ENCODE measurements at places on chromosomes 11 and 22.

DNA sequence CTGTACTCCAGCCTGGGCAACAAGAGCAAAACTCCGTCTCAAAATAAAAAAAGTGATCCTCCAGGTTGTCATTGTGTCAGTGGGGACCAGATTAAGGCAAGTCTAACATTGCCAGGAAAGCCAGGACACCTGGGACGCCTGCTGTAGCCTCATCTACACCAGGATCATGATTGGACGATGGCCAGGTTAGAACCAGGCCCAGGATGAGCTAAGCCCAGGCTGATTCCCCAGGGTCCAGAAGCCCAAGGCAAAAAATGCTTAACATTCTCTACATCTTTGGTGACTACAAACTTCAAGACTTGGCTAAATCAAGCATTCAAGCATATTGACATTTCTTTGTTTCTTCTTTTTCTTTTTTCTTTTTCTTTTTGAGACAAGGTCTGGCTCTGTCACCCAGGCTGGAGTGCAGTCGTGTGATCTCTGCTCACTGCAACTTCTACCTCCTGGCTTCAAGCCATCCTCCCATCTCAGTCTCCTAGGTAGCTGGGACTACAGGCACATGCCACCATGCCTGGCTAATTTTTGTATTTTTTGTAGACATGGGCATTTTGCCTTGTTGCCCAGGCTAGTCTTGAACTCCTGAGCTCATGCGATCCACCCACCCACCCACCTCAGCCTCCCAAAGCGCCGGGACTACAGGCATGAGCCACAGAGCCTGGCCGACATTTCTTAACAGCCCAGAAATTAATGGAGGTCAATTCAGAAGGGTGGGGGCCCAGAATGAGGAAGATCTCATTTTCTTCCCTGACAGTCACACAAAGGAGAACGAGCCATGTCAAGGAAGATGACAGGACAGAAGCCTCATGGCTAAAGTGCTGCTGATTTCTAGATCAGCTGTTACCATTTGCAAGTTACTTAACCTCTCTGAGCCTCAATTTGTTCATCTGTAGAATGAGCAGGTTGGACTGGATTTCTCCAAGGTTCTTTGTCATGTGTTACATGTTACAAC lies 12.5 kb upstream of the PTPRJ start:
- no peak for DNase-seq

DNA sequence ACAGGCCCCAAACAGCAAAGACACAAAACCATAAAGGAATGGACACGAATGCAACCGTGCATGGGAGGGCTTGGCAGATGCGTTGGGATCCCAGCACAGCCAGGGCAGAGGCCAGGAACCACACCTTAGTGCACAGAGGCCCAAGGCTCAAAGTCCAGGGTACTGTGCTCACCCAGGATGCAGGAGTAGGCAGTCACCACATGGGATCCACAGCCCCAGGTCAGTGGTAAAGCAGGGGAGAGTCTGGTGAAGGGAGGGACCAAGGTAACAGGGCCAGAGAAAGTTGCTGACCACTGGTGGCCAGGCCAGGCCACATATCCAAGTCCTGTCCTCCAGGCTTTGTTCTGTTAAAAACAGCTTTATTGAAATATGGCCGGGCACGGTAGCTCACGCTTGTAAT lies 6.5 kb upstream of the CERK start:
- DNase-seq = no peak

- no peak for DNase-seq
These were observed 7.2 kb downstream of the CRELD2 start for GRCh38 chr22:49925525-49926128.

GRCh38 chr11:78228467-78228866 lies 39.7 kb downstream of the USP35 start:
- DNase-seq = peak; percentile 44

DNA sequence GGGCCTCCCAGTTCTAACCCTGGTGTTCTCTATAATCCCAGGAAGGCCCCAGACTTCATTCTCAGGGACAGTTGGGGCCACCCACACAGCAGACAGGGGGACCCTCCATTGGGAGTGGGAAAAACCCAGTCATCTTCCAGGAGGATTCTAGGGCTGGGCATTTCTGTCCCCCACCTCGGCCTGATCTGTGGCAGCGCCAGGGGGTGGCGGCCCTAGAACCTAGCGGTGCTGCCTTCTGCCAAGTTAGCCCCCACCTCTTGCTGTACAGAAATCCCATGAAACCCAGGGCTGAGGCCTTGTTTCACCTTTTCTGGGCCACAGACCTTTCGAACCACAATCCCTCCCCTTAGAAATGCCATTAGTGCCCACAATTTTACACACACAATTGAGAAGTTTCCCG lies 9.6 kb downstream of the CHST1 start:
- no peak for DNase-seq

DNA sequence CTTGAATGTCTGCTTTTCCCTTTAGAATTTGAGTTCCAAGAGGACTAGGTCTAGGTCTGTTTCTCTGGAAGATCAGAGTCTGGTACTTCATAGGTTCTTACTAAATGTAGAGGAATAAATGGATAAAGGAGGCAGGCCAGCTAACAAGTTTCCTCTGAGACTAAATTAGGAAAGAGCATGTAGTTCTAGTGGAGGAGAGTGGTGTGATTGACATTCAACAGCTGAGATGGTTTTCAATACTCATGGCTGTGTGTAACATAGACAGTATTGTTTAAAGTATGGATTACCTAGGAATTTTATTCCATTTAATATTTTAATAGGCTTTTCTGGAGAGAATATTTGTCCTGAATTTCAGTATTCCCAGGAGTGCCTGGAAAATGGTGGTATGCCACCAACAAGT lies 364.7 kb downstream of the METTL15 start:
- DNase-seq = no peak

GRCh38 chr11:100592619-100593260 lies 94.3 kb upstream of the ARHGAP42 start:
- no peak for DNase-seq

GRCh38 chr11:36376888-36377758 lies 81.0 kb downstream of the PRR5L start:
- DNase-seq = peak; percentile 88

DNA sequence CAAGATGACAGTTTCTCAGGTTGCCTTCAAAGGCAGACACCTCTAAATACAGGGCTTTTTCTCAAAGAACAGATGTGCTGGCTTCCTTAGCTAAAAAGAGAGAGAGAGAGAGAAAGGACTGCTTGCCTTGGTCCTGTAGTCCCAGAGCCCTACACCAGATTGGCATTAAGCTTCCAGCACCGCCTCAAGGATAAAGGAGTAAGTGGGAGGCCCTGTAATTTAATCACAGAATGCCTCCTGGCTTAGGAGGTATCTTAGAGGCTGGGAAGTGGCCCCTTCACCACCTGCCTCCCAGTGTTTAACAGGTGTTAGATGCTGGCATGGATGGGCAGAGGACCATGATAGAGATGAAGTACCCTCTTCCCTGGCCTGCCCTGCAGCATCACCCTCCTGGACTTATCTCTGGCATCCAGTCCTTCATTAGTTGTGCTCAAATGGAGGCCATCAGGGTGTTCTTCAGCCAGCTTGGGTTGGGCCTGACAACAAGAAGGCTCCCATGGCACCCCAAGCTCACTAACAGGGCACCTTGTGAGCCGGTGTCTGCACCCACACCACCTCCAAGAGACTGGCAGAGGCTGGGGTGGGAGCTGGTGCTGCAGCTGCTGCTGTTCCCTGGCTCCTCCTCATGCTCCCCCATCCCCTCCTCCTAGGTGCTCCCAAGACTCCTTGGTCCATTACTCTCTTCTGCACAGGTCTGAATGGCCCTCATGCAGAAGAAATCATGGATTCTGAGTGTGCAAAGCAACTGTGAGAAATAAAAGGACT lies 32.5 kb downstream of the ABCC8 start:
- DNase-seq = no peak

GRCh38 chr22:49996119-49996517 lies 16.4 kb downstream of the IL17REL start:
- DNase-seq = no peak

- no peak for DNase-seq
These were observed 28.1 kb downstream of the BRD1 start for GRCh38 chr22:49799431-49800075.

DNA sequence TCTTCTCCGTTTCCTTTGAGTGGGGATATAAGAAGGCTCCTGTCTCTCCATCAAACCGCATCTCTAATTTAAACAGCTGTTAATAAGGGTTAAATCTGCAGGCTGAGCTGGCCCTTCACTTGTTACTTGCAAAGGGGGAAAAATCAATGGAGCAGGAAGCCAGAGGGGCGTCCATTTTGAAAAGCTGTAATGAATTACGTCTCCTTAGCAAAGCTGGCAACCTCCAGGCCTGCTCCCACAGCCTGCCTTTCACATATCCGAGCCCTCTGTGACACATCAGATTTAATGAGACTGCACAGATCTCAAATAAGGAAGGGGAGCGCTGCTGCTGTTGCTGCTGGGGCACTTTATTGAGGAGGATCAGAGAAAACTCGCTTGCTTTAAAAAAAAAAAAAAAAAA lies 320.8 kb downstream of the BLID start:
- DNase-seq = peak; percentile 38

DNA sequence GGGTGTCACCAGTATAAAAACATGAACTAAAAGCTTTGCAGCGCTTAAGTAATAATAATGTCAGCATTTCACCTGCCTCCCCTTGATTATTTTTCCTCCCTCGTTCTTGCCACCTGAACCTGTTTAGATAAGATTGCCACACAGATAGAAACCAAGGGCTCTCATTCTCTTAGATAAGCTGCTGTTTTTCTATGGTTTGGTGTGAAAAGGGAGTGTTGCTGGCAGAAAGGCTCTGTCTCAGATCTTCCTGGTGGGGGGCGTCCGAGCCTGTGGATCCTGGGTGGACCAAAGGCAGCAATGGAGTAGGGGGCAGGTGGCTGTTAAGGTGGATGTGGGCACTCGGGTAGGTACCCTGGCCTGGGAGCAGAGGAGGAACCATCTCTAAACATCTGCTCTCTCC lies 147.5 kb downstream of the ST3GAL4 start:
- DNase-seq = no peak

GRCh38 chr11:6567371-6567745 lies 36.1 kb downstream of the RRP8 start:
- DNase-seq = no peak

GRCh38 chr11:19679952-19680828 lies 32.4 kb upstream of the NAV2 start:
- no peak for DNase-seq

GRCh38 chr22:37351232-37351631 lies 68.9 kb downstream of the CYTH4 start:
- no peak for DNase-seq

DNA sequence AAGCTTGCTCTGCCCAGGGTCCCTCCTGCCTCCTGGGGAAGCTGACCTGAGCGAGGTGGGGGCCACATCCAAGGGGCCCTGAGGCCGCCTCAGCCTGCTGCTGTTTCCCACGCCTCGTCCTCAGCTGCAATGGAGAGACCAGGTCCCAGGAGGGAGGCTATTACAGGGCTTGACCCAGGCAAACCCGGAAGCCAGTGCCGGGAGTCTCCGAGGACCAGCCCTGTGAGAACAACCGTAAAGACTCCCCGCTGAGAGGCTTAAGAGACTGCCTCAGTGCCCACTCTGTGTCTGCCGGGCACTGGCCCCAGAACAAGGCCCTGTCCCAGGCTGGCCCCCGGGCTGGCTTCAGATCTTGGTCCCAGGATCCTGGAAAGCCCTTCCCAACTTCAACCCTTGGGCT lies 124.3 kb upstream of the FGF3 start:
- no peak for DNase-seq

DNA sequence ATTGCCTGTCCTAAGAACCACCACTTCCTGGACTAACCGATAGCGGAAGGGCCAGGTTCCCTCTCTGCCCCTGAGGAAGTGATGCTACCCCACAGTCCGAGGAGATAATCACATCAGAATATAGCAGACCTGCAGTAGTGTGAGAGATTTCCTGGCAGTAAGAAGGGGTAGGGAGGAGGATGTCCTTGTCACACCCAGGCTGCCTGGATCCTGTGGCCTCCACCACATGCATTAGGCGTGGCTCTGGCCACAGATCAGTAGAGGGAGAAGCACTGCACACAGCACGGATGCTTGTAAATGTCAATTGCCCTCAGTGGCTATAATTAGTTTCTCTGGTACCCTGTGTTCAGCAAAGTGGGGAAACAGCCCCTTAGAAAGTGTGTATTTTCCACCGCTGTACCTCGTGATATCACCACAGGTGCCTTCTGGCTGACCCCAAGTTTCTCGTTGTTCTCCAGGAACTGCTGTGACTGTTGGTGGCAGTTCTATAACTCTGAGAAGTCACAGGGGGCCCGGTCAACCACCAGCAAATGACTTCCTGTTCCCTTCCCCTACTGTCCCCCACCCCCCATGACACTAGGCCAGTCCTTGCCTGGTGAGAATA lies 61.8 kb downstream of the UBASH3B start:
- DNase-seq = no peak

GRCh38 chr11:93251922-93252321 lies 54.1 kb upstream of the SLC36A4 start:
- DNase-seq = no peak

- no peak for DNase-seq
These were observed 10.4 kb downstream of the APOL2 start for GRCh38 chr22:36228944-36229343.

GRCh38 chr11:12090061-12090591 lies 20.3 kb upstream of the MICAL2 start:
- DNase-seq = no peak

DNA sequence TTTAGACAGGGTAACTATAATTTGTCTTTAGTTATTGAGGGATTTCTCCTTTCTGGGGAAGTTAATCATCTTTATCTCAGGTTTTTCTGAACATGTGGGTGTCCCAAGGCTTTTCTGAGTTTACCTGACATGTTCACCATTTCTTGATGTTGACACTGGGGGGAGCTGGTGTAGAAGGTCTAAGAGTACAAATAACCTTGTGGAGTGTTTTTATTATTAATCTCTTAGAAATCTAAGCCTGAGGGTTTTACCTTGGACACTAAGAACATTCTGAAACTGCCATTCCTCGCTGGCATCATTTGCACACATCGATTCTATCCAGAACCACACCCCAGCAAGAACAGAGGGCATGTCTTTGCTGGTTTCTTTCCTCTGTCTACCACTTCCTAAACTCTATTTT lies 15.6 kb upstream of the C11orf91 start:
- no peak for DNase-seq

GRCh38 chr22:40216041-40216756 lies 38.5 kb downstream of the TNRC6B start:
- DNase-seq = no peak

DNA sequence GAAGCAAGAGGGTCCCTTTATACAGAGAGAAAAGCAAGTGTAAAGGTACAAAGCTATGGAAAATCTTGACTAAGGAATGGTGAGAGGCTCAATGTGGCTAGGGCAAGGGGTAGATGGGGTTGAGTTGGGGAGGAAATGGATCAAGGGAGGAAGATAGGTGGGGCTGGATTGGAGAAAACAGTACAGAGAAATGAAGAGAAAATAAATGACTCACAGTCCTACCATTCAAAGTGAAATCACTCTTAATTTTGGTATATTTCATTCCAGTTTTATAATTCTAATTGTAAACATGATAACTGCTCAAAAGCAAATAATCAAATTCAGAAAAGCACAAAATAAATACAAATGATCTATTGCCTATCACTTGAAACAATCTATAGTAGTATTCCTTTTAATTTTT lies 16.6 kb downstream of the UBE4A start:
- no peak for DNase-seq
